Transverse colon (tissue), 4 donors: ENCODE measurements at places on chromosomes 3 and 15. TPM values are rescaled to one million over a fixed set of nuclear protein-coding genes. Genes with fewer than 3 reads are reported as not detected.

DNA sequence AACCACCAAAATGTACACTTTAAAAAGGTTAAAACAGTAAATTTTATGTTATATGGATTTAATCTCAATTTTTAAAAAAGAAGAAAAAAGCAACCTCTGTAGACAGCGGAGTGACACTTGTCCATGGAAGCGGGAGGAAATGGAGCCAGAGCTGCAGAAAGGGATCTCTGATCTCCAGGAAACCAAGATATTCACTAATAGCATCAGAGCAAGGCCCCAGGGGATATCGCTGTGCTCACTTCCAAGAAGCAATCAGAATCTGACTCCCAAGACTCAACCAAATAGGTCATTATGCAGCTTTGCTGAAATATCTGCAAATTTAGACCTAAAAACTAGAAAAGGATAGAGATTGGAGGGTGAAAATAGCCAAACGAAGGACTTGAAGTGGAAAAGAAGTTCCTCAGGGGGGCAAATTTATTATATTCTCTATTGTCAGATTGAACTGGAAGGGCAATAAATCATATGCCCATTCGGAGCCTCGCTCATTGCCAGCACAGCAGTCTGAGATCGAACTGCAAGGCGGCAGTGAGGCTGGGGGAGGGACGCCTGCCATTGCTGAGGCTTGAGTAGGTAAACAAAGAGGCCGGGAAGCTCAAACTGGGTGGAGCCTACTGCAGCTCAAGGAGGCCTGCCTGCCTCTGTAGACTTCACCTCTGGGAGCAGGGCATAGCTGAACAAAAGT lies 62.0 kb upstream of the ATP2C1 start:
- no peak for DNase-seq
- H3K36me3 ChIP-seq: no peaks in the 10 kb centered on the region
- H3K27me3 ChIP-seq: no peaks in the 10 kb centered on the region
- no peaks in the 10 kb centered on the region for H3K4me1 ChIP-seq
- H3K27ac ChIP-seq: no peak overlapping the region

- peak overlapping the region; percentile 82 for H3K4me3 ChIP-seq
- no peaks in the 10 kb centered on the region for H3K36me3 ChIP-seq
- DNase-seq: peak; percentile 74
- no peaks in the 10 kb centered on the region for H3K4me1 ChIP-seq
- peak overlapping the region; percentile 90 for H3K27ac ChIP-seq
These were observed 1.9 kb downstream of the TNIK start for GRCh38 chr3:171458071-171458863.

- no peaks in the 10 kb centered on the region for H3K36me3 ChIP-seq
- H3K4me1 ChIP-seq: no peaks in the 10 kb centered on the region
- no peak for DNase-seq
- no peaks in the 10 kb centered on the region for H3K27me3 ChIP-seq
- no peak overlapping the region for H3K27ac ChIP-seq
These were observed 199.7 kb downstream of the ARRDC4 start for GRCh38 chr15:98160236-98160635.

GRCh38 chr3:157347577-157348303 lies 88.9 kb upstream of the PTX3 start:
- no peaks in the 10 kb centered on the region for H3K4me1 ChIP-seq
- no peaks in the 10 kb centered on the region for H3K27me3 ChIP-seq
- H3K27ac ChIP-seq: no peak overlapping the region
- no peak overlapping the region for H3K4me3 ChIP-seq
- H3K36me3 ChIP-seq: no peaks in the 10 kb centered on the region
- no peak for DNase-seq

GRCh38 chr15:96958721-96959120 lies 628.2 kb downstream of the NR2F2 start:
- H3K4me3 ChIP-seq: no peak overlapping the region
- H3K4me1 ChIP-seq: no peaks in the 10 kb centered on the region
- H3K27me3 ChIP-seq: no peaks in the 10 kb centered on the region
- no peaks in the 10 kb centered on the region for H3K36me3 ChIP-seq
- no peak for DNase-seq

DNA sequence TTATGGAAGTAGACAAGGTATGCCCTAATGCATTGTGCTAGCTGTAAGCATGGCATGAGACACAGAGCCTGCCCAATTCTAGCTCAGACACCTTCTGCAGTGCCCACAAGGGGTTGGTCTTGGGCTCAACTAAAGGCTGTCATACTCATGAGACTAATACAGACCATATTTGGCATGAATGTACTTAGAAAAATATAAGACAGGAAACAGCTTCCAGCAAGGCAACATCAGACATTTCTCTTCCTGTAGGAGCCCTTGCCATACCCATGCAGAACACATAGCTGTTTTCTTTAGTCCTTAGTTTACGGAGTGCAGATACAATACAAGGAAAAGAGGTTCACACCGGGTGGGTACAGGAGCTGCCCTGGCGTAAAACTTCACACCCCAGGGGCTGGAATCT lies 30.5 kb upstream of the NR1I2 start:
- H3K4me1 ChIP-seq: no peaks in the 10 kb centered on the region
- no peak overlapping the region for H3K27ac ChIP-seq
- no peak overlapping the region for H3K4me3 ChIP-seq

DNA sequence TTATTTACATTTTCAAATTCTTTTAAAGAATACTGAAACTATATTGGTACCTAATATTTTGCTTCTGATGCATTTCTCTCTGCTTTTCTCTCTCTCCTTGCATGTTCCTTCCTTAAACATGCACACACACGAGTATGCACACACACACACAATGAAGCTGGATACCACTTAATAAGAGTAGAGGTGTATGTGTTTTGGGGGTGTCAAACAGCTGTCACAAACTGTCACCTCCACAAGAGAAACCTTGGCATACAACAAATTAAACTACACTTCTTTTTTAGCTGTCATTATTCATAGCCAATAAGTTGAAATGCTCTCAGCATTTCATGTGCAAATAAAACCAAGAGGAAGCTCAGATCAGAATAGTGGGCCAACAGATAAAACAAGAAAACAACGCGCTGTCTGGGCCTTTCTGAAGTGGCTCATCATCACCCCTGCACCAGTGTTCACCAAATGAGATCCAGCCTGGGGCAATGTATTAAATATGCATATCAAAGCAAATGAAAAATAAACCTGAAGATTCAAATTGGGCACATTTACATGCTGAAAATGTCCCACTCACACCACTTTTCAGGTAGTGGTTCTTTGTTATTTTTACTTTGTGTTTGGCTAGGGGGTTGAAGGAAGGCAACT lies 9.7 kb downstream of the MEIS2 start:
- DNase-seq: no peak
- H3K27ac ChIP-seq: peak overlapping the region; percentile 94
- no peaks in the 10 kb centered on the region for H3K36me3 ChIP-seq
- no peak overlapping the region for H3K4me3 ChIP-seq

- H3K36me3 ChIP-seq: no peaks in the 10 kb centered on the region
- H3K4me1 ChIP-seq: no peaks in the 10 kb centered on the region
- H3K27ac ChIP-seq: no peak overlapping the region
These were observed 19.5 kb upstream of the ZMAT3 start for GRCh38 chr3:179091113-179091512.

DNA sequence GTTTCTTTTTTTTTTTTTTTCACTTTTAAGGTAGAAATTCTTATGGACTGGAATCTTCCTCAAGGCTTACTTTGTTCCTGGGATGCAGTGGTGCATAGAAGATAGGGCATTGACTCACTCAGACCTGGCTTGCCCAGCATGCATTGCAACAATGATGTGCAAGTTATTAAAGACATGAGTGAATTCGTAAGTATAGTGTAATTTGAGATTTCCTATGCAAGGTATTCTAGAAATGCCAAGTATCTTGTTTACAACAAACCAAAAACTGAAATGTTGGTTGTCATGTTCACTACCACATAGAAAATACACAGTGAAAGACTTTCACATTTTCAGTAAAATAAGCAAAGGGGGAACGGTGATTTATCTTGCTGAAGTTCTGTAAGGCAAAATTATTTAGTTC lies 56.5 kb upstream of the FNDC3B start:
- no peaks in the 10 kb centered on the region for H3K27me3 ChIP-seq
- H3K4me1 ChIP-seq: no peaks in the 10 kb centered on the region
- H3K27ac ChIP-seq: no peak overlapping the region
- DNase-seq: no peak
- H3K4me3 ChIP-seq: no peak overlapping the region

- H3K27ac ChIP-seq: peak overlapping the region; percentile 96
- DNase-seq: no peak
- no peaks in the 10 kb centered on the region for H3K27me3 ChIP-seq
- H3K4me3 ChIP-seq: peak overlapping the region; percentile 81
- no peaks in the 10 kb centered on the region for H3K36me3 ChIP-seq
These were observed 627 bp downstream of the ACAD11 start for GRCh38 chr3:132659000-132659364.

- H3K4me1 ChIP-seq: peaks cover 6% of the 10 kb centered on the region
- H3K36me3 ChIP-seq: no peaks in the 10 kb centered on the region
- H3K27me3 ChIP-seq: no peaks in the 10 kb centered on the region
- no peak for DNase-seq
These were observed 663 bp downstream of the PDCD10 start for GRCh38 chr3:167733961-167734497.

DNA sequence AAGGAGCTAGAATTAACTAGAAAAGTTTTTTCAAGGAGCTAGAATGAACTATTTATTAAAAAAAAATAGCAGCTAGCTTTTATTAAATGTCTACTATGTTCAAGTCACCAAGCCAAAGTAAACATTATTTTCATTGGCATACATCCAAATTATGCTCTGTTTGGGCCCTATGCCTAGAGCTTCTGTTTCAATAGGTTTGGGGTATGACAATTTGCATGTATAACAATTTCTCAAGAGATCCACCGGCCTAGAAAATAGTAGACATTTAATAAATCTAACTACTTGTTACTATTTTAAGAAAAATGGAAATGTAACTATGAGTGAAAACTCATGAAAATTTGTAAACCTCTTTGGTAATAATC lies 8.0 kb downstream of the GABRR3 start:
- no peak for DNase-seq
- H3K27me3 ChIP-seq: no peaks in the 10 kb centered on the region
- H3K4me1 ChIP-seq: peaks cover 4% of the 10 kb centered on the region
- H3K4me3 ChIP-seq: no peak overlapping the region
- H3K36me3 ChIP-seq: no peaks in the 10 kb centered on the region
- no peak overlapping the region for H3K27ac ChIP-seq

DNA sequence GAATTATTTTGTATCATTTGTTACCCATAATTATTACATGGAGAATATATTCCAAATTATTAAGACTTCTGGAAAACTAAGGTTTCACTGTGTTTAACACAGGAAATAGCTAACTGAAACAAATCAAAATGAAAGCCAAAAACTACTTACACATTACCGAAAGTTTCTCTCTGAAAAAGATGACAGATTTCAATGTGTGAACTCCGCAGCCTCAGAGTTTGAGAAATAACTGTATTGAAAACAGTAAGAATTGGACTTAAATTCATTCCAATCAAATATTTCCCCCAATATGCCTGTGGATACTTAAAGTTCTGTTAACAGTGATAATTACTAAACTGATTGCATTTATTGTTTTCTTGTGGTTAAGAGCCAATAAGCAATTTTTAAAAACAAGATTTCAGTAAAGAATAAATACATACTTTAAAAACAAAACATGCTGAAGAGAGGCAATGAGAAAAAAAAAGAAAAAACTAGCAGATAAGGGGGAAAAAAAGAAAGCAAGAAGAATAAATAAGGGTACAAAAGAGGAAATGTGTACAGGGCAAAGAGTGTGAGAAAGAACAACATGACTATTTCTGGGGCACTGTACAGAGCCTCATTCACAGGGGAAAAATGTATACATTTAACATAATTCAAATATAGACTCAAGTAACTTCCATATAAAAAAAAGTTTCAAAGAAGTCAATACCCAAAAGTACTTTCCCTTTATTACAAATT lies 30.7 kb downstream of the DENND4A start:
- H3K36me3 ChIP-seq: no peaks in the 10 kb centered on the region
- peaks cover 2% of the 10 kb centered on the region for H3K4me1 ChIP-seq
- H3K4me3 ChIP-seq: no peak overlapping the region
- H3K27me3 ChIP-seq: no peaks in the 10 kb centered on the region

- H3K27ac ChIP-seq: peak overlapping the region; percentile 65
- H3K4me3 ChIP-seq: no peak overlapping the region
- H3K27me3 ChIP-seq: no peaks in the 10 kb centered on the region
- H3K4me1 ChIP-seq: peaks cover 14% of the 10 kb centered on the region
These were observed 22.6 kb downstream of the CCRL2 start for GRCh38 chr3:46429671-46430070.

DNA sequence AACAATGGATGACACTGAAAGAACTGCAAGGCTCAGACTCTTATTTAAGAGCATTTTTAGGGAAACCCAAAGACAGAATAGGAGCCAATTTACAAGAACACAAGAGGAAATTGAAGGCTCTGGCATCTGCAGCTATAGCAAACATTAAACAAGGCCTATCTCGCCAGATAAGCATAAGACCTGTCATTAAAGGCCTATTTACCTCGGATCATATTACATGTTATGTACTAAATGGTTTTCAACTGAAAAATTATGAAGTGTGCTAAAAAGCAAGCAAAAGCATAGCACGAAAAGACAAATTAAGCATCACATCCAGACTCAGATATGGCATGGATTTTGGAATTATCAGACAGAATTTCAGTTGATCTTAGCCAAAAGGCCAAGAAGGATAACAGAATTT lies 617.1 kb downstream of the SQOR start:
- no peak overlapping the region for H3K4me3 ChIP-seq
- no peaks in the 10 kb centered on the region for H3K27me3 ChIP-seq
- no peak for DNase-seq
- no peak overlapping the region for H3K27ac ChIP-seq
- H3K36me3 ChIP-seq: no peaks in the 10 kb centered on the region

Gene ALS2CL
- 79.1 TPM for total RNA-seq

Gene SLCO3A1
- total RNA-seq: 5.5 TPM

Gene PSTPIP1
- 35.2 TPM for total RNA-seq

Gene DISP2
- 8.6 TPM for total RNA-seq

Gene LNP1
- 2.2 TPM for total RNA-seq

Gene ARL6IP5
- 101 TPM for total RNA-seq

Gene GOLGA8Q
- not detected for total RNA-seq

Gene VEPH1
- total RNA-seq: 0.20 TPM

Gene LRIG1
- total RNA-seq: 67.2 TPM

Gene H1-8
- total RNA-seq: not detected

Gene ALDH1L1
- total RNA-seq: 24.2 TPM
